ENCODE measurements at places on chromosomes 5 and 9.

- DNase-seq = peak; percentile 63
Observed at GRCh38 chr9:22238809-22239684, 207.6 kb upstream of the DMRTA1 start.

DNA sequence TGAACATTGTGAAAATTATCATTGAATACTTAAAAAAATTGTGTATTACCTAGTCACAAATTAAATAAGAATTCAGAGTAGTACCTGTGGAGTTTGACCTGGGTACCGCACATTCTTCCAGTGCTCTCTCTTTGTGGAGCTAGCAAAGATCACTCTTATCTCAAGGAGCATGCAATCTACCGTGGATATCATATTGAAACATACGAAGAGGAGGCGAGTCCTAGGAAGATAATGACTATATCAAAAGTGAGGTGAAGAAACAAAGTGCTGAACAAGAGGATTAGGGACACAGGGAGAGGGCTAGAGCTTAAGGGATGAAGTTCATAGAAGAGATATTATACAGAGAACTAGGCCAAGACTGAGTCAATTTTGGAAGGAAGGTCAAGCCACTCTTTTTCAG lies 55.9 kb upstream of the NR3C1 start:
- DNase-seq = no peak

GRCh38 chr5:80174790-80175189 lies 81.1 kb downstream of the SERINC5 start:
- DNase-seq = no peak

DNA sequence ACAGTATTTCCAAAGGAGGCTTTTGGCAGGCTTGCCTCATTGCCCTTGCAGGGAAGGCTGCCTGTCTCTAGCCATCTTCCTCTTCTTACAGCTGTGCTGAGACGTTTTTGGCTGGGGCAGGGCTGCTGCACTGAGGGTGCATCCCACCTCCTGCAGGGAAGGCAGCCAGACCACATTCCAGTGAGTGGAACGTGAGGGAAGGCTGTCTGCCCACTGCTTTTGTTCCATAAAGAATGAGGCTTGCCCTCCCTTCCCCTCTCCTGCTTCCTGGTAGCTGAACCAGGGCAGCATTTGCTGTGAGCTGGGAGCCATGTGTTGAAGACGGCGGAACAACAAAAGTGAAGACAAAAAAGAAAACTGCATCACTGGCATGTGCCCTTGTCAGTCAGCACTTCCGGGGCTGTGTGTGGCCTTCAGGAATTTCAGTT lies 16.8 kb downstream of the MGAT1 start:
- DNase-seq = no peak

DNA sequence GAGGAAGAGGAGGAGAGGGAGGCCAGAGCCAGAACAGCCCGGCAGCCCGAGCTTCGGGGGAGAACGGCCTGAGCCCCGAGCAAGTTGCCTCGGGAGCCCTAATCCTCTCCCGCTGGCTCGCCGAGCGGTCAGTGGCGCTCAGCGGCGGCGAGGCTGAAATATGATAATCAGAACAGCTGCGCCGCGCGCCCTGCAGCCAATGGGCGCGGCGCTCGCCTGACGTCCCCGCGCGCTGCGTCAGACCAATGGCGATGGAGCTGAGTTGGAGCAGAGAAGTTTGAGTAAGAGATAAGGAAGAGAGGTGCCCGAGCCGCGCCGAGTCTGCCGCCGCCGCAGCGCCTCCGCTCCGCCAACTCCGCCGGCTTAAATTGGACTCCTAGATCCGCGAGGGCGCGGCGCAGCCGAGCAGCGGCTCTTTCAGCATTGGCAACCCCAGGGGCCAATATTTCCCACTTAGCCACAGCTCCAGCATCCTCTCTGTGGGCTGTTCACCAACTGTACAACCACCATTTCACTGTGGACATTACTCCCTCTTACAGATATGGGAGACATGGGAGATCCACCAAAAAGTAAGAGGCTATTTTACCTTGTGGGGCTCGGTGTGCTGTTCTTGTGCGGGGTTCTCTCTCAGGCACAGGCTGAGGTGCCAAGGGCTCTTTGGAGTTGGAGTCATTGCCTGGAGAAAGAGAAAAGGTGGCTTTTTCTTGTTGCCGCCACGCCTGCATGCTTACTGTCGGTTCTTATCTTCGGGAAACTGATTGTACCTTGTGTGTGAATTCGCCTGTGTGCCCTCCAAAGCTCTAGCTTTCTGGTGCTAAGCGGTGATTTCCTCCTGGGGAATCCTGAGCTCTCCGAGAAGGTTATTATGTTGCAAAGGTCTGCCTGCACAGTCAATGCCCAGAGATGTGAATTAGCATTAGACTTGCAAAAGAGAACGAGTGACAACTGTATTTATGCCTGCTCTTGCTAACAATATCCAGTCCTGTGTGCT lies at the start of gene ISL1:
Gene ISL1, plus strand, starts transcription at position 318 of the 991 bp plus-strand sequence. Its CDS starts 224 bp downstream, at position 542.
- DNase-seq = peak; percentile 87

GRCh38 chr9:127165116-127165515 lies 42.7 kb upstream of the ANGPTL2 start:
- DNase-seq = no peak

DNA sequence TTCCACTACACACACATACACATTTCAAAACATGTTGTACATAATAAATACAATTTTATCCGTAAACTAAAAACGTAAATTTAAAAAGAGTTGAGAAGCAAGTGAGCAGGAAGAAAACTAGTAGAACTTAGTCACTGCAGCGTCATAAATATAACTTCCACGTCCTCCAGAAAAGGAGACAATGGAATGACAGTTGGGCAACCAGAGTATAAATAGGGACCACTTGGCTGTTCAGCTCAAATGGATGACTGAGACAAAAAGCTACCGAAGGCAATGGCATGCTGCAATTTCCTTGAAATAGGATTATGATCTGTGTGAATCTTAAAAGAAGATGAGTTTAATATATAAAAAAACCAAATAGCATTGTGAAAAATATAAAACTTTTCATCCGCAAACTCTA lies 438.5 kb upstream of the RGMB start:
- no peak for DNase-seq

DNA sequence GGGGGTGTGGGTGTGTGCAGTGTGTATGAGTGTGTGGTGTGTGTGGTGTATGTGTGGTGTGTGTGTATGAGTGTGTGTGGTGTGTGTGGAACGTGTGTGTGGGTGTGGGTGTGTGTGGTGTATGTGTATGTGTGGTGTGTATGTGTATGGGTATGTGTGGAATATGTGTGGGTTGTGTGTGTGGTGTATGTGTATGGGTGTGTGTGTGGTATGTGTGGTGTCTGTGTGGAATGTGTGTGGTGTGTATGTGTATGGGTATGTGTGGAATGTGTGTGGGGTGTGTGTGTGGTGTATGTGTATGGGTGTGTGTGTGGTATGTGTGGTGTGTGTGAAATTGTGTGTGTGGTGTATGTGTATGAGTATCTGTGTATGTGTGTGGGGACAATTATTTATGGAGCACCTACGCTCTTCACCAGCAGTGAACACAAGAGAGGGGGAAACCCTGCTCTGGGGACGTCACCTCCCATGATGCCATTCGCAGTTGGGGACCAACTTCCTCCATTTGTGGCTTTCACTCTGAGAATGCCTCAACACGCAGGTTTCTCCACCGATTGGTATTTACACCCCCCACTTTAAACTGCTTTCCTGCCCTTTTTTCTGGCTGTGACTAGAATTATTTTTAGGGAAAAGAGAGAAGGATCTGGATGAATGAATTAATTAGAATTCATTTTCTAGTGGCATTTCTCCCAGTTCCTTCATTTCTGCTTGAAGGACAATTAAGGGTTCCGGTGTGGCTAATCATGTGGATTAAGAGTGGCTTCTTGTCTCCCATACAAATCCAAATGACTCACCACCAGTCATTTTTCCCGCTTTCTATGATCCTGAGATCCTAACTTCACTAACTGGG lies 238.1 kb downstream of the ROR2 start:
- DNase-seq = no peak

DNA sequence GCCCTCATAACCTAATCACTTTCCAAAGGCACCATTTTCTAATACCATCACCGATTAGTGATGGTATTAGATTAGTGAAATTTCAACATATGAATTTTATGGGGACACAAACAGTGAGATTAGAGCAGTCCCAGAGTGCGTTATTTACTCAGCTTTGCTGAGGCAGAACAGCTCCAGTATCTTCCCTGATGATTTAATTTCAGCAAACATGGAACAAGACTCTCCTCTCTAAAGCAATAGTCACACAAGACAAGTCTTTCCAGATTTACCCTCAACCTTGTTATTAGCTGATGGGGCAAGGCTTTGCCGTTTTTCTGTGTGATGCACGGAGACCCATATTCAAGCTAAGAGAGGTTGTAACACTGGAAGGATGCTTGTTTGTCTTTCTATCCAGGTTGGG lies 333.4 kb downstream of the FBXL7 start:
- DNase-seq = no peak

- no peak for DNase-seq
Observed at GRCh38 chr9:111013250-111013649, 25.0 kb downstream of the LPAR1 start.
